Mesothelial cell of epicardium (in vitro differentiated cells): ENCODE measurements at places on chromosomes 12 and 14. TPM values are rescaled to one million over a fixed set of nuclear protein-coding genes. Genes with fewer than 3 reads are reported as not detected.

DNA sequence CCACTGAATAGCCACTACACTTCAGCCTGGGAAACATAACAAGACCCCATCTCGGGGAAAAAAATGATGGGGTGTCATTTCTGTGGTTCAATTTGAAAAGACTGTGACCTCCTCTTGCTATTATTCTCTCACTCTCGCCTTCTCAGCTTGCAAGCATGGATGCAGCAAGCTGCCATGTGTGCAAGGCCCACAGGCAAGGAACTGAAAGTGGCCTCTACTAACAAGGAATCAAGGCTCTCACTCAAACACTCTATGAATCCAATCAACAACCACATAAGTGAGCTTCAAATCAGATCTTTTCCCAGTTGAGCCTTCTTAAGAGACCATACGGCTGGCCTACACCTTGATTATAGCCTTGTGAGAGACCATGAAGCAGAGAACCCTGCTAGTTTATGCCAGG, 17.9 kb upstream of the DHRS7 start:
- H3K4me3 ChIP-seq: no peak overlapping the region
- H3K27me3 ChIP-seq: peaks cover 11% of the 10 kb centered on the region
- no peak for DNase-seq
- H3K4me1 ChIP-seq: peaks cover 5% of the 10 kb centered on the region
- H3K36me3 ChIP-seq: no peaks in the 10 kb centered on the region

DNA sequence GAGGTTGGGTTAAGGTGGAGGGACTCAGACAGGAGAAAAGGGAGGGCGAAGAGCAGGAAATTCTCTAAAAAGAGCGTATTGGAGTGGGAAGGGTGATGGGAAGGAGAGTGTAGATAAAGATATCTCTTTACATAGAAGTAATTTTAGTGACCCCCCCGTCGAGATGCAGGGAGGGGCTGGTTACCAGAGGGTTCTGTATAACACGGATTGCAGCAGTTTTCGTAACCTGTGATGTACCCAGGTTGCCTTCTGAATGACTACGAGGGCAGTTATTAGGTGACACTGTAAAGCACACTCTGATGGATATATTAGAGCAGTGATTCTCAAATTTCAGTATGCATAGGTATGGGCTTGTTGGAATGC, 443 bp downstream of the DNAL1 start:
- H3K36me3 ChIP-seq: peaks cover 1% of the 10 kb centered on the region
- H3K4me3 ChIP-seq: peak overlapping the region; percentile 89
- H3K27ac ChIP-seq: peak overlapping the region; percentile 95
- no peaks in the 10 kb centered on the region for H3K27me3 ChIP-seq
- DNase-seq: no peak

GRCh38 chr12:104478396-104479122, 21.8 kb downstream of the CHST11 start:
- no peaks in the 10 kb centered on the region for H3K36me3 ChIP-seq
- no peaks in the 10 kb centered on the region for H3K27me3 ChIP-seq
- no peak overlapping the region for H3K27ac ChIP-seq

- H3K4me3 ChIP-seq: peak overlapping the region; percentile 6
- H3K4me1 ChIP-seq: peaks cover 39% of the 10 kb centered on the region
- DNase-seq: no peak
- H3K36me3 ChIP-seq: no peaks in the 10 kb centered on the region
These were observed 153.6 kb downstream of the PHLDA1 start for GRCh38 chr12:75877763-75878621.

DNA sequence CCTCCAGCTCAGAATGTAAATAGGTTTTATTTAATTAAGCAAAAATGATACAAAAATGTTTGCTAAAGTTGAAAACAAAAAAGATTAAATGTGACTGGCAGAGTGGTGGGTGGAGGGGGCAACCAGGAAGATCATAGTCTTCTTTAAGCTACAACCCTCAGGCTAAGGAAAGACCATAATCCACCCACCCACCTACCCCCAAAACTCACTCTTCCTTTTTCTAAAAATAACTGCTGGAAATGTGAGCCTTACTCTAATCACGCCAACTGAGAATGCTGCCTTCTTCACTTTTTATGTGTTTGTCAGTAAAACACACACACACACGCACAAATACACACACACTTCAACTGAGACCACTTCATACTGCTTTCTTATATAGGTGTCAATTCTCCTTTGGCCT, 230.0 kb upstream of the EGLN3 start:
- H3K27ac ChIP-seq: no peak overlapping the region
- DNase-seq: no peak
- H3K4me3 ChIP-seq: no peak overlapping the region
- peaks cover 21% of the 10 kb centered on the region for H3K27me3 ChIP-seq
- H3K4me1 ChIP-seq: peaks cover 33% of the 10 kb centered on the region
- H3K36me3 ChIP-seq: no peaks in the 10 kb centered on the region

- H3K4me3 ChIP-seq: no peak overlapping the region
- DNase-seq: no peak
- no peak overlapping the region for H3K27ac ChIP-seq
- peaks cover 13% of the 10 kb centered on the region for H3K36me3 ChIP-seq
- H3K4me1 ChIP-seq: no peaks in the 10 kb centered on the region
These were observed 14.1 kb downstream of the PYROXD1 start for GRCh38 chr12:21451529-21451928.

DNA sequence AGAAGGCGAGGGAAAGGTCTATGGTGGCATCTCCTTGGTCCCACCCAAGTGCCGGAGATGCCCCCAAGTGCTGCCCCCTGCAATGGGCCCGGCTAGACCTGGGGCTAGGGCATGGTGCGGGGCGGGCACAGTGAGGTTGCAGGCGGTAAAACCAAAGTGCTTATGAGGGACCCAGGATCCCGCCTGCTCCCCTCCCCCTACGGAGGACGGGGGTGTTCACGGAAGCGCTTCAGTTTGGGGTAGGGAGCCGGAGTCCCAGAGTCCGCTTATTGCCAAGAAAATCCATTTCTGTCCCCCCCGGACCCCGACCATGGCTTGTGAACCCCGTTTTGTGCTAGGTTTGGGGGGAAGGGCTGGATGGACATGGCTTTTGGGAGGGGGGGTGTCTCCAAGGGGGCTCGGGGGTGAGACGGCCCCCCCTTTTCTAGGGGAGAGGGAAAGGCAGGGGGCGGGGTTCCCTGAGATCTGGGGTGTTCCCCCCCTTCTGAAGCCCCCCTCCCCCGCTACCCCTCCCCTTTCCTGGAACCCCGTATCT, 5.4 kb upstream of the GPR84 start:
- H3K27me3 ChIP-seq: no peaks in the 10 kb centered on the region
- peak overlapping the region; percentile 77 for H3K27ac ChIP-seq
- DNase-seq: no peak
- peak overlapping the region; percentile 57 for H3K4me3 ChIP-seq
- H3K36me3 ChIP-seq: peaks cover 7% of the 10 kb centered on the region

DNA sequence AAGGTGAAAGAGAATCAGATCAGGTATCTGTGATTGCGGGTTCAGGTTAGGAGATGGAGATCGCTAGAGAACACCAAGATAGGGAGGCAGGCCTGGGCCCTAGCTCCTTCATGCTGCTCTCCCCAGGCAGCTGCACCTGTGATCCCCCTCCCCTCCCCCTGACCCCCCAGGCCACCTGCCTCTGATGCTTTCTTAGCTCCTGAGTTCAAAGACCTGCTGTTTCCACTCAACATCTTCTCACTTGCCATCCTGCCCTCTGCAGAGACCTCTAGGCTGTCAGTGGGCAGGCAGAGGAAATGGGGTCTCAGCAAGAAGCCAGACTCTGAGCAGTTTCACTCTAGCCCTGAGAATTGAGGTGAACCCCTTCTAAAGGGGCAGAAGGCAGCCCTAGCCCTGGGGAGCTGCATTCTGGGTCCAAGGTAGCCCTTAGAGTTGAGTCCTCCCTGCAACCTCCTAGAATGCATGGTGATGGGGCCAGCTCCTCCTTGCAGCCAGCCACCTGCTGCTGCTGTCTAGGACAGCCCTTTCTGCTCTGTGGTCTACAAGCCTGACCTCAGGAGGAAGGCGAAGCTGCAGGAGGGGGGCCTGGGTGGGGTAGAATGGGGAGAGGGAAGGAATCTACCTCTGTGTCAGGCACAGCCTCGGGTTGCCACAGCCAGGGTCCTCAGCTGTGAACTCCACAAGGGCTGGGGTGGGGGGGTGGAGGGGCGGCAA, 6.4 kb upstream of the SLC48A1 start:
- H3K27ac ChIP-seq: no peak overlapping the region
- H3K27me3 ChIP-seq: no peaks in the 10 kb centered on the region
- H3K4me3 ChIP-seq: no peak overlapping the region
- no peak for DNase-seq
- no peaks in the 10 kb centered on the region for H3K36me3 ChIP-seq

DNA sequence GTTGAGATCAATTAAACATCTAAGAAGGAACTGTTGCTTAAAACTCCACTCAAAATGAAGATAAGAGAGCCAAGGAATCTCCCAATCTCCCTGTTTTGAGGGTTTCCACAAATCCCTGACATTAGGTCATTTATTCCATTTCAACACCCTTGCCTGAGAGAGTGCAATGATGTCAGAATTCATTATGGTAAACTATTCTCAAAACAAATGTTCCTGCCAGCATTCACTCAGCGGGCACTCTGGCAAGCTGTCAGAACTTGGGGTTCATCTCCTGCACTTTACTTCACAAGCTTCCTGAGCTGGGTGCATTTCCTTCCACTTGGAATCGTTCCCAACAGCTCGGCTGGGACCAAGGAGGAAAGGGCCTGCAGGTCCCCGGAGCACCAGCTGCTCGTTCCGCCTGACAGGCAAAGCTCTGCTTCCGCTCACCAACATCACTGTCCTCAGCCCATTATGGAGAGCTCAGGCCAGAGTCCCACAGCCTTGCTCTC, 117.8 kb downstream of the TTC7B start:
- DNase-seq: no peak
- peaks cover 3% of the 10 kb centered on the region for H3K36me3 ChIP-seq
- no peaks in the 10 kb centered on the region for H3K27me3 ChIP-seq
- no peak overlapping the region for H3K27ac ChIP-seq
- H3K4me3 ChIP-seq: no peak overlapping the region

DNA sequence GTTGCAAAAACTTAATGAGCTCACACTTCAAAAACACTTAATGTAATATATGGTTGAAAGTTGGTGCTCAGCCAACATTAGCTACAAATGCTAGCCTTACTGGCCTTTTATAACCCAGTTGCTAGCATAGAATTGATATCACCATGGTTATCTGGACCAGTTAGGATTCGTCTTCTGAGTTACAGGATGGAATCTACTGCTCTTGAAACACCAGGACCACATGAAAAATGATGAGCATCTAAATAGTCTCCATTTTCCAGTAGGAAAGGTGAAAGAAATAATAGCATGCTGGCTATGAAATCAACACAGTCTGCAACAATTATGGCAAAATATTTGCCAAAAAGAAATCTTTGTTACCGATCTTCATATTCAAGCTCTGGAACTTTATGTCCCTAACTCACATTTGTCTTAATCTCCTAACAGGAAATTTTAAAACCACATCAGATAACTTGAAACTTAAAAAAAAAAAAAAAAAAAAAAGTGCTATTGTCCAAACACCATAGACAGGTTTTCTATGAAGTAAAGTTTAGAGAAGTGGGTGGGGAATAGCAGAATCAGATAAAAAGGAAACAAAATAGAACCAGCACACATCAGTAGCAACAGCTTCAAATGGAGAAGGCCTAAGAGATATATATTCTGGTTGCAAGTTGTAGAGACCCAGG, 12.6 kb upstream of the CD69 start:
- no peaks in the 10 kb centered on the region for H3K27me3 ChIP-seq
- no peak overlapping the region for H3K27ac ChIP-seq
- H3K36me3 ChIP-seq: no peaks in the 10 kb centered on the region
- H3K4me3 ChIP-seq: no peak overlapping the region

- peaks cover 2% of the 10 kb centered on the region for H3K4me1 ChIP-seq
- H3K4me3 ChIP-seq: no peak overlapping the region
- no peak overlapping the region for H3K27ac ChIP-seq
- no peaks in the 10 kb centered on the region for H3K27me3 ChIP-seq
- no peaks in the 10 kb centered on the region for H3K36me3 ChIP-seq
These were observed 215.5 kb downstream of the PPFIA2 start for GRCh38 chr12:81543621-81544139.

- H3K4me1 ChIP-seq: peaks cover 27% of the 10 kb centered on the region
- H3K27me3 ChIP-seq: no peaks in the 10 kb centered on the region
These were observed 68.1 kb downstream of the ETV6 start for GRCh38 chr12:11717519-11717961.

DNA sequence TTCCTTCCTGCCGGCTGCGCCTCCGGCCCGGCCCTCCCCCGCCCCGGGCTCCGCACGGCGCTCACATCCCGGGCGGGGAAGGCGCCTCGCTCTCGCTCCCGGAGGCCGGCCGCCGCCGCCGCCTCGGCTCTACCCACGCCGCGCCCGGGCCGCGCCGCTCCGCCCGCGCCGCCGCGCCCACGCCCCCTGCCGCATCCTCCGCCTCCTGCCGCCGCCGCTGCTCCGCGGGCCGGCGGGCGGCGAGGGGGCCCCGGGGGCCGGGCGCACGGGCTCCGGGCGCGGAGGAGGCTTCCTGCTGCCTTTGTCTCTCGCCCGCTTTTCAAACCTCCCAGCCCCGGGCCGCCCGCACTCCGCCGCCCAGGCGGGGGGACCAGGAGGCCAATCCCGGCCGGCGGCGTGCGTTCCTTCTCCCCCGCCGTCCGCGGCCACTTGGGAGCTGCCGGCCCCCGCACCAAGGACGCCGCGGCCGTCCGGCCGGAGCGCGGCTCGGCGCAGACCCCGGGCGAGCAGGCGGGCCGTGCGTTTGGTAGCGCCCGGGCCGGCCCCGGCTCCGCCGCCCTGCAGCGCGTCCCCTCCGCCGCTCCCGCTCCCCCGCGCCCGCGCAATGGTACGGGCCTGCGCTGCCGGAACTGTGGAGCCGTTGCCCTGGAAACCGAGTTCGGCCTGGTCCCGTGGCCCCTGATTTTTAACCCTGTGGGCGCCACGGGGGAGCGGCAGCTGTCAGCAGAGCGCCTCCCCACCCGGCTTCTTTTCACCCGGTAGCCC, at the start of gene FBXL14:
Gene FBXL14, minus strand, starts transcription at position 321 of the 765 bp plus-strand sequence. CDS start 515 bp downstream, outside the sequence.
- H3K36me3 ChIP-seq: no peaks in the 10 kb centered on the region
- H3K4me3 ChIP-seq: peak within 1 kb of the TSS; percentile 80
- H3K27ac ChIP-seq: peak within 1 kb of the TSS; percentile 88
- H3K4me1 ChIP-seq: peaks cover 50% of the 10 kb centered on the region

DNA sequence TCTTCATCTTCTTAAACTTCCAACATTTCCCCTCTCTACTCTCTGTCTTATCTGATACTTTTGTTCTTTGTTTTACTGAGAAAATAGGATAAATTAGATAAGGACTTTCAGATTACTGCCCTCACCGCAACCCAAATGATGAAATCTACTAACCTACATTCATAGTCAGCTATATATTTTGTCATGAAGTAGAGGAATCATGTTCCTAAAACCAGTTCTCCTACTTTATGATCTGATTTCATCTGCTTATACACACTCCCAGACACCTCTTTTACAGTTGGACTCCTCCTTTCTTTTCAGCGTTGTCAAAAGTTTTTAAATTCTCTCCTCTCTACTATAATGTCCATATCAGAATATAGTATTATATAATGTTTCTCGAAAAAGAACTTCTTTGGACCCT, 29.7 kb downstream of the MGAT4C start:
- no peak for DNase-seq
- peak overlapping the region; percentile 71 for H3K27ac ChIP-seq
- H3K36me3 ChIP-seq: peaks cover 11% of the 10 kb centered on the region
- H3K4me3 ChIP-seq: no peak overlapping the region

- no peaks in the 10 kb centered on the region for H3K36me3 ChIP-seq
- no peak for DNase-seq
These were observed 339.5 kb downstream of the DPF3 start for GRCh38 chr14:72554401-72554800.

The OTUB2 gene
- total RNA-seq: 6.0 to 6.6 TPM (median 6.6 TPM) in 3 replicates

The CIDEB gene
- total RNA-seq: not detected in 3 replicates

The CMKLR1 gene
- 0.87 to 1.7 TPM (median 1.4 TPM) in 3 replicates for total RNA-seq

The CCDC177 gene
- total RNA-seq: 0.24 to 0.34 TPM (median 0.34 TPM) in 3 replicates

The FMNL3 gene
- total RNA-seq: 16.3 to 19.2 TPM (median 18.3 TPM) in 3 replicates

The DIO3 gene
- 31.0 to 35.8 TPM (median 35.6 TPM) in 3 replicates for total RNA-seq

The APOF gene
- total RNA-seq: not detected in 3 replicates

The SOAT2 gene
- total RNA-seq: 0.13 to 0.40 TPM (median 0.20 TPM) in 3 replicates

The OR6C68 gene
- total RNA-seq: not detected in 3 replicates

The WNK1 gene
- 131 to 150 TPM (median 146 TPM) in 3 replicates for total RNA-seq
